C1 segment of cervical spinal cord (tissue), 14 donors: ENCODE measurements at places on chromosomes 3 and 15.

- DNase-seq: no peak
These were observed 155.8 kb downstream of the LRTM1 start for GRCh38 chr3:54772051-54772450.

GRCh38 chr3:21481991-21482390 is 269.0 kb downstream of the ZNF385D start:
- no peak for DNase-seq

GRCh38 chr3:30628901-30629590 is 22.6 kb downstream of the TGFBR2 start:
- DNase-seq: no peak

DNA sequence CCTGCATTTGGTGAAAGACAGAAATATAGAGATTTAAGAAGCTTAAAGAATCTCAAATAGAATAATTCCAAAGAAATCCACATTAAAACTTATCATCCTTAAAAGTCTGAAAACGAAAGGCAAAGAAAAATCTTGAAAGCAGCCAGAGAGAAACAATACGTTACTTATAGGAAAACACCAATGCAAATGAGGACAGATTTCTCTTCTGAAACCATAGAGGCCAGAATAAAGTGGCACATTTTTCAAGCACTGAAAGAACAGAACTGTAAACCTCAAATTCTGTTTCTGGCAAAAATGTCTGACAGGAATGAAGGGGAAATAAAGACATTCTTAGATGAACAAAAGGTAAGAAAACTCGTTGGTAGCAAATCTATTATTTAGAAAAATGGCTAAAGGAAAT is 13.8 kb upstream of the ACTC1 start:
- DNase-seq: no peak

GRCh38 chr15:61841466-61841865 is 218.8 kb downstream of the VPS13C start:
- DNase-seq: no peak

- DNase-seq: no peak
These were observed 7.6 kb upstream of the RTP4 start for GRCh38 chr3:187360596-187360995.

DNA sequence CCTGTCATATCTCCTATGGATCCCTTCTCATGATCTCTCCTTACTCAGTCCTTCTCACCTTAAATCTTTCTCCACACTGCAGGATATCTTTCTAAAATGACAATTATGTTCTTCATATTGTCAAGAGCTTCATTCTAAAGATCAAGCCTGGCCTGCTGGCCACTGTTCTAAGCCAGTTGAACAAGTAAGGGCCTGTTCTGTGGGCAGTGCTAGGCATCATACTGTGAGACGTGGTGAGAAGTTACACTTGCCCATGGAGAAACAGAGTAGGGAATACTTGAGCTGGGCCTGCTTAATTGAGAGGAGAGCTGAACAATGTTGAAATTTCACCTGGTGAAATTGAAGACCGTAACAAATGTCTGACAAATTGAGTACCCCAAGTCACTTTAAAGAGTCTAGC is 184.1 kb upstream of the RASGRP1 start:
- no peak for DNase-seq

- no peak for DNase-seq
These were observed 155.0 kb downstream of the TUSC7 start for GRCh38 chr3:116864590-116864927.

DNA sequence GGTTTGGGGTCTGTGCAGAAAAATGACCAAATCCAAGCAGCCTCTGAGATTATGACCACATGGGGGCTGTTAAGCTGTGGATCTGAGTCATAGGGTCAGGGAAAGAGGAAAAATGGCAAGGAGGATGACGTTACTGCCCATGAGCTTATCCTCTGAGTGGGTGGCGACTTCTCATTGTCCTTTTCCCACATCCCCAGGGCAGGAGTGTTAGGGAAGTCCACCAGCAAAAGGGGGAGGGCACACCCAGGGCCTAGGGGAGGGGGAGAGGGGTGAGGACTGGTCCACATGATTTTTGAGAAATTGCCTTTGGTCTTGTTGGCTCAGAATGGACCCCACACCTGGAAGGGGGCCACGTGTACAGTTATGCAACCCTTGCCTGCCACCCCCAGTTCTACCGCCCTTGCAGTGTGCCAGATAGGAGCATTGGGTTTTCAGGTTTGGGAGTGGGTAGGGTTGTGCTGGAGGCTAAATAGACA is 2.6 kb downstream of the CD276 start:
- DNase-seq: no peak

- peak; percentile 51 for DNase-seq
These were observed 21.8 kb upstream of the NFKBIZ start for GRCh38 chr3:101827211-101828174.

DNA sequence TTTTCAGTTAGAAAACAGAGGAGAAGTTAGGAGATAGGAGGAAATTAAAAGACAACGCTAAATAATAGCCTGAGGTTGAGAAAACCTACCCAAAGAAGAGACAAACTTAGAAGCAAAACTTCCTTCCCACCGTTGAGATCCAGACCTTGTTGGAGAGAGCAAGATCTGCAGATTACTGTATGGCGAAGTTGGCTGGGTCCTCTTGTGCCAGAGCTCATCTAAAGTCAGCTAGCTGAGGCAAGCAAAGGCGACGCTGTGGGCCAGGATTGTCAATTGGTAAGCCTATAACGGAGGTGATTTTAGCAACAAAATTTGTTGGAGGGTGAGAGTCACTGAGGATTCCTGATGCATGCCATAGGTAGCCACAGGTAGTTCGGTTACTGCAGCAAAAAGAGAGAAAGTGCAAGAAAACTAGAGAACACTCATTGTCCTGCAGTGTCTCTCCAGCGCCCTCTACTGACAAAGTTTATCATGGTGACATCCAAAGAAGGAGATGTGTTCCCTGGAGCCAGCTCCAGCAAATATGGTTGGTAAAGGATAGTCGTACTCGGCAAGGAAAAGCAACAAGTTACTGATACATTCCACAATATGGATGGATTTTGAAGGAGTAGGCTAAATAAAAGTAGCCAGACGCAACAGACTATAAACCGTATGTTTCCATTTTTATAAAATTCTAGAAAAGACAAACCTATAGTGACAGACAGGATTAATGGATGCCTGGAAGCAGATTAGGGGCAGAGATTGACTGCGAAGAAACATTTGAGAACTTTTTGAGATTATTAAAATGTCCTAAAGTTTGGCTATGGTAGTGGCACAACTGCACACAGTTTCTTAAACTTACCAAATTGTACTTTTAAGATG is 9.8 kb upstream of the OR5K4 start:
- DNase-seq: no peak

- no peak for DNase-seq
These were observed 86.7 kb upstream of the TBL1XR1 start for GRCh38 chr3:177283983-177284382.

- no peak for DNase-seq
These were observed 591 bp downstream of the PROK2 start for GRCh38 chr3:71784201-71784913.

DNA sequence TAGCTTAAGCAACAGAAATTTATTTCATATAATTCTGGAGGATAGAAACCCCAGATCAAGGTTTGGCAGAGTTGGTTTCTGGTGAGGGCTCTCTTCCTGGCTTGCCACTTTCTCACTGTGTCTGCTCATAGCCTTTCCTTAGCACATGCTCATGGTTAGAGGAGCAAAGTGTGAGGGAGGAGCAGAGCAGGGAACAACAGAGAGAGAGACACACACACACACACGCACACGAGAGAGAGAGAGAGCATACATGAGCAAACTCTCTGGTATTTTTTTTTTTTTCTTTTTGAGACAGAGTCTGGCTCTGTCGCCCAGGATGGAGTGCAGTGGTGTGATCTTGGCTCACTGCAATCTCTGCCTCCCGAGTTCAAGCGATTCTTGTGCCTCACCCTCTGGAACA is 36.8 kb upstream of the ZDHHC23 start:
- no peak for DNase-seq

- DNase-seq: no peak
These were observed 13.7 kb upstream of the GJD2 start for GRCh38 chr15:34768530-34768929.

- DNase-seq: no peak
These were observed 18.6 kb upstream of the FSTL1 start for GRCh38 chr3:120469440-120469839.
